ENCODE measurements at places on chromosomes 2 and 18.
A peak's percentile ranks its signal among the peaks of the same experiment; 100 is the strongest.

- peak; percentile 92 for DNase-seq
Observed at GRCh38 chr2:240983361-240983995, 14.9 kb upstream of the SNED1 start.

GRCh38 chr2:111975053-111975552 lies 76.7 kb downstream of the MERTK start:
- no peak for DNase-seq

DNA sequence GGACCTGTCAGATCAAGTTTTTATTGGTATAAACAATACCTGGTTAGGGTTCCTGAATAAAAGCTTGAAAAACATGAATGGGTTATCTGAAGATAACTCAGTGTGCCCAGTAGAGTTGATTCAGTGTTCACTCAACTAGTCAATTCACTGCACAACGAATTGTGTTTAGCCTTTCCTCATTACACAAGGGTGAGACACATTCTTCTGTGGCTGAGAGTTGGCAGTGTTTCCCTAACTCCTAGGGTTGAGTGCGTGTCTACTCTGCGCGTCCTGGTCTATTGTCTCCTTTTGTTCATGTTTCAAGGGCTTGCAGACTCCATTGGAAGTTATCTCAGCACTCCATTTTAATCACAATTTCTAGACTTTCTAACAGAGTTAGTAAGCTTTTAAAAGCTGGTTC lies 32.8 kb upstream of the TMEM178A start:
- no peak for DNase-seq

- DNase-seq, result no peak
Observed at GRCh38 chr18:13436576-13436975, 218.0 kb downstream of the LDLRAD4 start.

- peak; percentile 79 for DNase-seq
Observed at GRCh38 chr2:43210467-43211303, 15.7 kb downstream of the ZFP36L2 start.

GRCh38 chr2:235319095-235319494 lies 174.7 kb upstream of the AGAP1 start:
- DNase-seq, result peak; percentile 28

Measured in upper lobe of left lung (tissue), 6 donors.